NCI-H1694 treated with DMSO at 0.1 percent for 48 hours (cell line): ENCODE measurements at places on chromosomes 12 and 14.
A peak's percentile ranks its signal among the peaks of the same experiment; 100 is the strongest.

DNA sequence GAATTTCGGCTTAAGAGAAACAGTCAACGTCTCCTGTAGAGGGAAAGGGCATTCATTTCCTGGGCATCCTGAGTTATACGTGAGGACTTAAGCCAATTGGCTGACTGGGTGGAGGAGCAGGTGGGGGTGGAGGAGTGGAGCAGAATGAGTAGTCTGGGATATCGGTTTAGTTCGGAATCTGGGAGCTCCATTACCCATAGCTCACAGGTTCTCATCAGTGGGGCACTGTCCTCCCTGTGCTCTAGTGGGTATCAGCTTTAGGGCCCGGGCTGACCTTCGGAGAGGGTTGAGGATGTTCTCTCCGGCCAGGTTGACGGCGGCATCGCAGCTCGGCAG is 704 bp downstream of the SDR39U1 start:
- DNase-seq: peak; percentile 52

DNA sequence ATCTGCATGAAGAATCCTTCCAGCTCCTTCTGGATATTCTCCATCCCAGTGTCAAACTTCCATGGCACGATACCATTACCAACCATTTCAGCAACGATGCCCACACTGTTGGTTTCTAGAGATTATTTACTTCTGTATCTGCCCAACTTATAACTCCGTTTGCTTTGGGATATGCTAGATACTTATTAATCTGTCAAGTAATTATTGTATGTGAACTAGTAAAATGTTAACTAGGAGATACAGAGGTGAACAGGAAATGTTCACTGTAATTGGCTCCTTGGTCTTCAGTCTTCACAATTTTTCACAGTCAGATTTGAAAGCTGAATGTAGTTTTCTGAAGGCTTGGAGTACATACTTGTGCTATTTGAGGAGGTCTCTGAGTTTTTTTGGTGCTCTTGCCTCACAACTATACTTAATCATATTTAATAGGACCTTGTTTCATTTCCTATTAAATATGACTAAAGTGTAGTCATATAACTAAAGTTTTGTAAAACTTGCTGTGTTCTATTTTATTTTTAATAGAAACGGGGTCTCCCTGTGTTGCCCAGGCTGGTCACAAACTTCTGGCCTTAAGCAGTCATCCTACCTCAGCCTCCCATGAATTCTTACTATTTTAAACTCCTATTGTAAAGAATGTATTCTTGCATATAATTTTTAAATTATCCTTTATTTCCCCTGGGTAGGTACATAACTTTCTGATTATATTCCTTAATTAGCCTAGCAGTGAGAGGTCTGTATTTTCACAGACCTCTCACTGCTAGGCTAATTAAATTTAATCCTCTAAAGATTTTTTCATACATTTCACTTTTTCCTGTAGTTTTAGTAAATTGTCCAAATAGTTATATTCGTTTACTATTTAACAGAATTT is 79.7 kb downstream of the FGD4 start:
- DNase-seq: peak; percentile 34

DNA sequence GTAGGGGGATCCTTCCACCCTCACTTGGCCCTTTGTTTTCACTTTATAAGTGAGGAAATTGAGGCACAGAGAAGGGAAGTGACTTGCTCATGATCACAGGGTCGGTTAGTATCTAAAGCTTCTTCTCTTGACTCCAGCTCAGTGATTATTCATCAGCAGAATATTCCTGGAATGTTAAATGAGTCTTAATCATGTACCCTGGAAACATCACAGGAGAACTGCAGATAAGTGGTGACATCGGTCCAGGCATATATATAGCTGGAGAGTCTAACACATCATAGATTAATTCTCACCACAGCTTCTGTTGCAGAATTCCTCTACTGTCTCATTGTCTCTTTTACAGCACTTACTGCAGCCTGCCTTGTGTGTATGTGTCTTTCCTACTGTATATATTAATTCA is 69.9 kb downstream of the PAH start:
- no peak for DNase-seq

GRCh38 chr14:55711175-55711811 is 131.3 kb downstream of the KTN1 start:
- no peak for DNase-seq
